ENCODE measurements at places on chromosomes 7 and 10. TPM values are rescaled to one million over a fixed set of nuclear protein-coding genes. Genes with fewer than 3 reads are reported as not detected.

OR2A5 gene
- not detected for total RNA-seq

CYP26C1 gene
- 0.29 TPM for total RNA-seq

DDC gene
- total RNA-seq, result 44.6 TPM

NUP42 gene
- total RNA-seq, result 47.3 TPM

BCAP29 gene
- 34.9 TPM for total RNA-seq

STEAP1B gene
- 1.2 TPM for total RNA-seq

- H3K36me3 ChIP-seq, result peaks cover 6% of the 10 kb centered on the region
- no peak overlapping the region for H3K4me3 ChIP-seq
- H3K4me1 ChIP-seq, result peaks cover 11% of the 10 kb centered on the region
These were observed 106.5 kb downstream of the TCF7L2 start for GRCh38 chr10:113056441-113057021.

DNA sequence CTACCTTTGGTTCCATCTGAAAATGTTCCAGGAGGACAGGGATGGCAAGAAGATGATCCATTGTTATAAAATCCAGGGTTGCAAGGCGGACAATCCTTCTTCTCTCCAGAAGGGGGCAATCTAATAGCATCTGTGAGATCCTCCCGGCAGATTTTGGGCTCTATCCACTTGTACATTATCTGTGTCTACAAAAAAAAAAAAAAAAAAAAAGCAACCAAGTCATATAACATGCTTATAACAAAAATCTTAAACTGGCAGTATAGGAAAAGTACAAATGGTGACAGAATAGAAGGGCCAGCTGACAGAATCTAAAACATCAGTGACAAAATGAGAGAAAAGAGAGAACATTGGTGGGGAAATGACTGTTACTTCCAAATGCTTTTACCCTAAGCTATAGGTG lies 132.7 kb downstream of the ELAPOR2 start:
- H3K36me3 ChIP-seq, result peaks cover 9% of the 10 kb centered on the region
- no peak for DNase-seq
- peak overlapping the region; percentile 46 for H3K27ac ChIP-seq
- no peak overlapping the region for H3K4me3 ChIP-seq
- H3K4me1 ChIP-seq, result peaks cover 1% of the 10 kb centered on the region
- H3K27me3 ChIP-seq, result no peaks in the 10 kb centered on the region

DNA sequence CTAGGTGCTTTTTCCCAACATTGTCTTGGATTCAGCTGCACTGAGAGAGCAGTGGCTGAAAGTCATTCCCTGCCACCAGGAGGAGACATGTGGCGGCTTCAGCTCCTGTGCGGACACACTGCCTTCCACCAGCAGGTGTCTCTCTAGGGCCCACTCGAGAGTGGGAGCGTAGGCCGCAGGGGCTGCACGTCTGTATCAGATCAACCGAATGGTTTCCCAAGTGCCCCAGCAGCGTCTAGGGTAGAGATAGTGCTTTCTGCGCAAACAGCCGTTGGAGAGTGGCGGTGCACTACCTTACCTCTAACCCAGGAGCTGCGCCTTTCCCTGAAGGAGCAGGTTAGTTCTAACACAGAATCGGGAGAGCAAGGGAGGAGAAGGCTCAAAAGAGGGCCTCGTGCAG lies 31.7 kb downstream of the PAPOLB start:
- H3K27me3 ChIP-seq, result no peaks in the 10 kb centered on the region
- DNase-seq, result peak; percentile 62
- no peaks in the 10 kb centered on the region for H3K4me1 ChIP-seq

Data from progenitor cell of endocrine pancreas (in vitro differentiated cells).